NCI-H1930 (cell line): ENCODE measurements at places on chromosomes 5 and 9.

DNA sequence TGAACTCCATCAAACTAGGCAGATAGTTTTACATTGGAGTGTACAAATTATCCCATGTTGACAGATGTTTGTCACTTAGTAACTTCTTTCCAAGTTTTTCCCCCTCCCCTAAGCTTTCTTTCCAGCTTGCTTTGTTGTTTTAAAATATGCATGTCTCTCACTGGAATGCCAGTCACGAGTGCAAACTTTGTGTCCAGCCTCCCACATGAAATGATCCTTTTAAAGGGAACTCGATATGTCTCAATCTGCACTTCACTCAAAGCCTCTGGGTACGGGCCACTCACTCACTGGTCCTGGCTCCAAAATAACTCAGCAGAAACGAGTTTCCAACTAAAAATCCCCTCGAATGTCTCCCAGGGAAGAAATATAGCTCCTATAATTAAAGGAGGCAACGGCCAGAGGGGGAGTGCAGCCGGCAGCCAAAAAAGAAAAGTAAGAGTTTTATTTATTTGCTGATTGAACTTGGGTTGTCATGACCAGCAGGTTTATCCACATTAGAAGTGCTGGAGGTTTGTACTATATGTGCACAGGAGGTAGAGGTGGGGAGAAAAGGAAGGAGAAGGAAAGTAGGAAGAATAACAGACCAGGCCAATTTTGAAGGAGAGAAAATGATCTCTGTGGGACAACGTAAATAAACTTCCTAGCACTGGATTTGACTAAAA is 17.5 kb downstream of the NR2F1 start:
- DNase-seq, result no peak

- DNase-seq, result no peak
Measured at GRCh38 chr5:60538955-60539866, 160.8 kb downstream of the DEPDC1B start.

- DNase-seq, result no peak
Measured at GRCh38 chr5:87136096-87136495, 131.6 kb upstream of the RASA1 start.

- no peak for DNase-seq
Measured at GRCh38 chr5:76273206-76273885, 129.7 kb upstream of the IQGAP2 start.
